ENCODE measurements at places on chromosomes 6 and 20.

GRCh38 chr6:81084776-81085430, 667.6 kb downstream of the TENT5A start:
- DNase-seq: no peak

- DNase-seq: no peak
Measured at GRCh38 chr20:19508449-19508848, 249.6 kb upstream of the RIN2 start.

GRCh38 chr6:54706844-54707605, 139.5 kb upstream of the FAM83B start:
- no peak for DNase-seq

- no peak for DNase-seq
Measured at GRCh38 chr6:30603961-30604360, 13.1 kb downstream of the PPP1R10 start.

GRCh38 chr20:32772046-32772445, 9.9 kb downstream of the DNMT3B start:
- no peak for DNase-seq

GRCh38 chr6:17186925-17187324, 85.1 kb downstream of the STMND1 start:
- no peak for DNase-seq

DNA sequence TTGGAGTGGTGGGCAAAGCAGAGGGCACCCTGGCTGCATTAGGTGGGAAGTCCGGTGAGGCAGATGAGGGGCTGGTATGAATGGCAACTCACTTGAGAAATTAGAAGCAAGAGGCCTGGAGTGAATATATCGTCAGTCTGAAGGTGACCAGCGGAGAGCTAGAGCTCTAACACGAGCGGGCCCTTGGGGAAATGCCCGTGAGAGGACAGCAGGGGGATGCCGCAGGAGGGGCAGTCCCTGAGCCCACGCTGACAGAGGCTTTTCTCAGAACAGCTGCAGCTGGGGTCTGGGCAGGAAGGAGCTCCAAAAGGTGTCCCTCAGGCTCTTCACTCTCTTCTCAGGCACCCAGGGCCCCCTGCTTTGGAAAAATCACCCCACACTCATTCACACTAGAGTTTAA, 32.0 kb upstream of the CD93 start:
- DNase-seq: no peak

DNA sequence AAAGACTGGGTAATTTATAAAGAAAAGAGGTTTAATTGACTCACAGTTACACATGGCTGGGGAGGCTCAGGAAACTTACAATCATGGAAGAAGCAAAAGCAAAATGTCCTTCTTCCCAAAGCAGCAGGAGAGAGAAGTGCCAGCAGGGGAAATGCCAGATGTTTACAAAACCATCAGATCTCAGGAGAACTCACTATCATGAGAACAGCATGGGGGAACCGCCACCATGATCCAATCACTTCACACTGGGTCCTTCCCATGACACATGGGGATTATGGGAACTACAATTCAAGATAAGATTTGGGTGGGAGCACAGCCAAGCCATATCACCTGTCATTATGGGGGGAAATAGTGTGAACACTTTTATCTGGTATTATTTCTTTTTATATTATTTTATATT, 557.2 kb downstream of the EYS start:
- no peak for DNase-seq
